H1 (cell line): ENCODE measurements at places on chromosomes 7 and 10. TPM values are rescaled to one million over a fixed set of nuclear protein-coding genes. Genes with fewer than 3 reads are reported as not detected.

The TUBAL3 gene
- not detected in 2 replicates for total RNA-seq

The OR2A5 gene
- not detected in 2 replicates for total RNA-seq

The SERPINE1 gene
- total RNA-seq, result 5.6 and 6.8 TPM in 2 replicates

DNA sequence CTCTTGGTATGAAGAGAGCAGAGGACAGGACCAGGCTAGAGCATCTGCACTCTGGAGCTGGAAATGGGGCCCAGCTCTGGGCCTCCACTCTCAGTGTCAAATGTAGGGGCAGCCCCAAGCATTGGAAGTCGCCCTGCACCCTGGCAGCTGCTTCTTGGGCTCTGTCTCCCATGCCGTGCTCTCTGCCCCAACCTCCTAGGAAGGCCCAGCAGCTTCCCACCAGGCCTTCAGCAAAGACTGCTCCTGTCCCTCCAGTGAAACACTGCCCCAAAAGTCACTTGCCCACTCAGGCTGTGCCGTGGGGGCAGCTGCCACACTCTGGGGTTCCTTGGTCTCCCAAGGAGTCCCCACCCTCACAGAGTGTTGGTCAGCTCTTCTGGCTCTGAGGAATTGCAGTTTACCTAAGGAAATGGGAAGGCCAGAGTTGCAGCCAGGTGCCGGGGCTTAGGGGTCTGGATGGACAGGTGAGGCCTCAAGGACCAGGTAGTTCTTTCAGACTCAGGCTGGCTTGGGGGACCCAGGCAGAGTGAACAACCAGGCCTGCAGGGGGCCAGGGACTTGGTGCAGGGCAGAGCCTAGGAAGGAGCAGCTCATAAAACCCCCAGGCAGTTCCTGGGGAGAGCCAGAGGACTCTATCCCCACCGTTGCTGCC lies 9.4 kb upstream of the OPN4 start:
- H3K27me3 ChIP-seq, result no peaks in the 10 kb centered on the region
- no peaks in the 10 kb centered on the region for H3K4me1 ChIP-seq
- H3K27ac ChIP-seq, result no peak overlapping the region
- peak; percentile 42 for DNase-seq
- H3K36me3 ChIP-seq, result no peaks in the 10 kb centered on the region
- no peak overlapping the region for H3K4me3 ChIP-seq

- no peaks in the 10 kb centered on the region for H3K36me3 ChIP-seq
- no peak overlapping the region for H3K4me3 ChIP-seq
- no peak for DNase-seq
Measured at GRCh38 chr7:94389381-94389780, 5.3 kb upstream of the COL1A2 start.
